ENCODE measurements at places on chromosomes 12 and 14. TPM values are rescaled to one million over a fixed set of nuclear protein-coding genes. Genes with fewer than 3 reads are reported as not detected.

- DNase-seq: no peak
Measured at GRCh38 chr12:91100906-91101305, 10.4 kb downstream of the LUM start.

GUCY2C gene
- not detected for total RNA-seq

DNA sequence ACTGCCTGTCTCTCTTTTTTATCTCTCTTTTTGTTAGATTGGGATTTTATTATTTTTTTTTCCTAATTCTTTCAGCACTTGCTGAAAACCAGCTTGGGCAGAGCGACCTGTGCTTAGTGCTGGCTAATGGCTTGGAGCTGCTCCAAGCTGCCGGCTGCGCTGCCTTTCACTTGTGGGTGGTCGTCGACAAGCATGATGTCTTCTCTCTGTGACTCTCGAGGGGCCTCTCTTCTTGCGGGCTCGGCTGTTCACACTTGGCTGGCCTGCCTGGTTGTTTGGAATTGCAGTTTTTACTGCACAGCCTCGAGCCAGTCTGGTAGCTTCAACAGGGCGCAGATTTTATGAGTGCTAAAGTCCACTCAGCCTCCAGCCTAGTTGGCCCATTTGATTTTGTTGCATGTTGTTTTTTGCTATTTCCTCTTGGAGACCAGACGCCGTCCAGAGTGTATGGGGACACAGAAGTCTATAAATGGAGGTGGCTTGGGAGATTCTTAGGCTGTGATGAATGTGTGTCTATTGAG is 18.6 kb downstream of the TPCN1 start:
- no peak for DNase-seq

GRCh38 chr14:70987041-70987440 is 79.8 kb downstream of the PCNX1 start:
- no peak for DNase-seq

DLK1 gene
- total RNA-seq: 1,018 TPM

- DNase-seq: no peak
Measured at GRCh38 chr12:38144601-38145436, 171.8 kb upstream of the ALG10B start.

- no peak for DNase-seq
Measured at GRCh38 chr12:805022-805632, 52.7 kb downstream of the WNK1 start.

DNA sequence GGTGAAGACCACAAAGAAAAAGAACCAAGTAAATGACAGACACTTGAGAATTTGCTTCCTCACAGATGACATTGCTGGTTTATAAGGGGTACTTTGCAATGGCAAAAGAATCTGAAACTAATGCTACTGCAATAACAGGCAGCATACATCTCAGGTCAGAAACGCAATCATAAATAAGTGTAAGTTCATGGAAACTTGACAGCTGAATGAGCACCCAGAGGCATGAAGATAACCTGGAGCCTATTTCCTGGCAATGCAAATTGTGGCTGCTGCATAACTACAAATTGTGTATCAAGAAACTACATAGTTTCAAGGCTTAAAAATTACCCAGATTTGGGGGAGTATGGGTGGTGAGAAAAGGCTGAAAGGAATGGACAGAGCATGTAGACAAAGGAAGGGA is 8.5 kb upstream of the MYO1A start:
- DNase-seq: no peak

- peak; percentile 10 for DNase-seq
Measured at GRCh38 chr12:103966736-103967135, 1.1 kb downstream of the TDG start.

FBXW8 gene
- 27.2 TPM for total RNA-seq

DNA sequence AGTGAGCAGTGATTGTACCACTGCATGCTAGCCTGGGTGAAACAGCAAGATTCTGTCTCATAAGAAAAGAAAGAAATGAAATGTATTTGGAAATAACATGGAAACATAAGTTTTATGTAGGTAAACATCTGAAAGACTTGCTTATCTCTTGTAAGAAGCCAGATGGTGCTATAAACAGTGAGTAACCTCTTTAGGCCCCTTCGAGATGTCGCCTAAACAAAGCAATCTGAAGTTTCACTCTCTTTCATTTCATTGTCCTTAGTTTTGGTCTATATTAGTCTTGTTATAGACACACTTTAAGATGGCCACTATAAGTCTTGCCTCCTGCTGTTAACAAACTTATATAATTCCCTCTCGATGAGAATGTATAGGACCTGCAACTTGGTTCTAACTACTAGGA is 472.6 kb upstream of the ATP2B1 start:
- DNase-seq: no peak

GRCh38 chr14:85798856-85799255 is 268.9 kb downstream of the FLRT2 start:
- no peak for DNase-seq

DNA sequence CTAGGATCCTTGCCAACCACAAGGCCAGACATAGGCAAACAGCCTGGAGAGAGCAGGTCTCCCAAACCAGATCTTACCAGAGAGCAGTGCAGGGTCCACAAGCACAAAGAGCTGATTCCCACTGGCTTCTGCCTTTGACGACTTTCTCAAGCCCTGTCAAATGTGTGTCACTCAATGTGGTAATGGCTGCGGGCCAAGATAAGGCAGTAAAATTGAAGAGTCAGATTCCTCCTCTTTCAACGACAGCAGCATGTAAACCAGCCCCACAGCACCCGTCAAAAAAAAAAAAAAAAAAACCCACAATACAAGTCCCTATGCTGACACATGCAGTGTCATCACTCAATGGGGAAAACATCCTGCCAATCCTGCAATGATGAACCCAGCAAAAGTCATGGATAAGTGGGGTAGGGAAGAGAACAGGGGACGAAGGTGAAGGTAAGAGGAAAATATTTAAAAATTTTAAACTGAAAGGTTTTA is at the start of gene STON2:
STON2 (minus strand) TSS at position 123 of the 477 bp plus-strand sequence. CDS start 1,942 bp downstream, outside the sequence.
- no peak for DNase-seq

- peak; percentile 65 for DNase-seq
Measured at GRCh38 chr12:51721282-51721940, 127.1 kb downstream of the FIGNL2 start.

OR6S1 gene
- total RNA-seq: not detected

DNA sequence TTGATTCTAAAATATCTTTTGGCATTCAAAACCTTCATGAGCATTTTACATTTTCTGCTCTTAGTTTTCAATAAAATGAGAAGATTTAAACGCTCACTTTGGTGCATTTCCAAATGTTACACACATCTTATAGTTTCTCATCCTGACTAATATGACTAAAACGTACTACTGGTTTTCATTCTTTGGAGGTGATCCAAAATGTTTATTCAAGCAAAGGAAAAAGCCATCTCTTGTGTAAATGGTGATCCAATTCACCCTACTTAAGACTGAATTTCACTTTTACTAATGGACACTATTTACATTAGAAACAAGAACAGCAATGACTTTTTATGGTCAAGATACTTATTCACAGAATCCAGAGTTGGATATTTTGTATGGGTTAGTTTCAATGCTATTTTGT is 86.6 kb downstream of the KITLG start:
- no peak for DNase-seq

SLC10A1 gene
- not detected for total RNA-seq

RFLNA gene
- 1.4 TPM for total RNA-seq

- no peak for DNase-seq
Measured at GRCh38 chr12:111991535-111991934, 21.4 kb downstream of the TMEM116 start.

DNA sequence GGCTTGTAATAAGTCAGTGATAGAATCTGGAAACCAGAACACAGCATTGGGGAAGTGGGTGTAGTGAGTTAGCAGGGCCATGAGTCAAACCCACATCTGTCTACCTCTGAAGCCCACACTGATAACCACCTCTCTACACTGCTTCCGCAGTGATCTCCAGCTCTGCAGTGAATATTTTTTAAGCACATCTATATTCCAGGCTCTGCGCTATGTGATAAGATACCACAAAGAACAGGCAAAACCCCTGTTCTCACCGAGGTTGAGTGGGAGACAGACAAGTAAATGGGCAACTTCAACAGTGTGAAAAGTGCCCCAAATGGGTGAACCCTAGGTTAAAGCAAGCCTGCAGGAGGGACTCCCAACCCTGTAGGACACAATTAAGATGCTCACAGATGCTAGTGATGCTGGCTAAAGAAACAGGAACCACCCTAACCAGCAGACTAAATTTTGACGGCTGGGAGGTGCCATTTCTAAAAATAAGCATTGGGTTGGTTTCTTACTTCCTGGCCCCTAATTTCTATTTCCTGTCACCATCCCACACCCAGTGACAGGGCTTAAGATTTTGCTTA is 375.0 kb downstream of the DPF3 start:
- DNase-seq: no peak

DNA sequence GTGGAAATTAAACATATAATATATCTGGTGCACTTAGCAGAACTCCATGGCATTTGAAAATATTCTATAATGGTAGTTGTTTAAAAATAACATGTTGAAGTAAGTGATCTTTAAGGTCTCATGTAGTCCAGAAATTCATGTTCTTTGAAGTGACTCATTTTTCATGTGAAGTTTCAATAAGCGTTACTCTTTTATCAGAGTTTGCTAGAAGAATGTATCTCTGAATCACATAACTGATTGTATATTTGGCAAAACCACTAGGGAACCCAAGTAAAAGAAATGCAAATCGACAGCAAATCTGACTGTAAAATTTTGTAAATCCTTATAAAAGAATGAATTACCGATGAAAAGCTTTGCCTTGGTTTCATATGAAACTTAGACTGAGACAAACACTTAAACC is 463.3 kb downstream of the TMTC2 start:
- no peak for DNase-seq

GRCh38 chr12:59260202-59260601 is 335.6 kb upstream of the SLC16A7 start:
- DNase-seq: no peak

GRCh38 chr14:68782091-68782981 is 10.5 kb downstream of the ZFP36L1 start:
- DNase-seq: no peak

CLBA1 gene
- total RNA-seq: 8.5 TPM

CAPZA3 gene
- not detected for total RNA-seq

All from neural progenitor cell (in vitro differentiated cells).